ENCODE measurements at places on chromosomes 6 and 20. TPM values are rescaled to one million over a fixed set of nuclear protein-coding genes. Genes with fewer than 3 reads are reported as not detected.

BPIFA3 gene
- total RNA-seq = not detected

VWA7 gene
- 4.6 TPM for total RNA-seq

ID4 gene
- 66.5 TPM for total RNA-seq

CYP21A2 gene
- total RNA-seq = 0.43 TPM

DNA sequence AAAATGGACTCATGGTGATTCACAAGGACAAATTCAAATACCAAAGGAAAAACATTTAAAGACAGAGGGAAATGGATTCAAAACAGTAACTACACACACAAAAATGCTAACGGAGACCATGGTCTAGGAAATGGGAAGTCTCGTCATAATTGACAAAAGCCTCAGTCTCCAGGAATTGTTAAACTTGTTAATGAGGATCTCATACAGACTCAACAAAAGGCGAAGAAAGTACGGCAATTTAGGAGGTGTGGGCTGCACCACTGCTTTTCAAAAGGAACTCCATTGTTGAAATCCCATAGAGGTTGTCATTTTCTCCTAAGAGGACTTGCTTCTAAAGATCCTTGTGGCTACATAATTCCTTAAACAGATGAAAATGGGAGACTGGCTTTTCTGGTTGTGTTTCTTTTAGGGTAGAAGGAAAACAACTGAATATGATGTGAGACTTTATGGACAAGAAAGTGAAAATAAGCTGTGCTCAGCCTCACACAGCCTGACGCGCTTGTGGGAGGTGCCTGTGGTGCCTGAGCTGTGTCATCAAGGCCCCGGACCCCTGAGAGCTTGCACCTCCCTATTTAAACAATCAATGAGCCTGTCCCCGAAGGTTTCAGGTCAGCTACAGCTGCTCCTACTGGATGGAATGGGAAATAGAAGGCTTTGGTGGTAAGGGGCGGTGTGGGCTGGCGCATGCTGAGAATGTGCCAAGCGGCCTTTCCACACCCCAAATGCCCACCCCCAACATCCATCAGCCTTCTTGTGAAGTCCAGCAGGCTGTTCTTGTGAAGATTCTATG is 2.5 kb upstream of the CLDN20 start:
- no peak for DNase-seq

- peak; percentile 78 for DNase-seq
Observed at GRCh38 chr6:151391471-151392413, at the start of gene ZBTB2. TSS of gene ZBTB2 (minus strand) at chr6:151391559. CDS start at chr6:151373637, 17,922 bp downstream.

- DNase-seq = no peak
Observed at GRCh38 chr6:63415286-63415685, 95.5 kb upstream of the LGSN start.

DNA sequence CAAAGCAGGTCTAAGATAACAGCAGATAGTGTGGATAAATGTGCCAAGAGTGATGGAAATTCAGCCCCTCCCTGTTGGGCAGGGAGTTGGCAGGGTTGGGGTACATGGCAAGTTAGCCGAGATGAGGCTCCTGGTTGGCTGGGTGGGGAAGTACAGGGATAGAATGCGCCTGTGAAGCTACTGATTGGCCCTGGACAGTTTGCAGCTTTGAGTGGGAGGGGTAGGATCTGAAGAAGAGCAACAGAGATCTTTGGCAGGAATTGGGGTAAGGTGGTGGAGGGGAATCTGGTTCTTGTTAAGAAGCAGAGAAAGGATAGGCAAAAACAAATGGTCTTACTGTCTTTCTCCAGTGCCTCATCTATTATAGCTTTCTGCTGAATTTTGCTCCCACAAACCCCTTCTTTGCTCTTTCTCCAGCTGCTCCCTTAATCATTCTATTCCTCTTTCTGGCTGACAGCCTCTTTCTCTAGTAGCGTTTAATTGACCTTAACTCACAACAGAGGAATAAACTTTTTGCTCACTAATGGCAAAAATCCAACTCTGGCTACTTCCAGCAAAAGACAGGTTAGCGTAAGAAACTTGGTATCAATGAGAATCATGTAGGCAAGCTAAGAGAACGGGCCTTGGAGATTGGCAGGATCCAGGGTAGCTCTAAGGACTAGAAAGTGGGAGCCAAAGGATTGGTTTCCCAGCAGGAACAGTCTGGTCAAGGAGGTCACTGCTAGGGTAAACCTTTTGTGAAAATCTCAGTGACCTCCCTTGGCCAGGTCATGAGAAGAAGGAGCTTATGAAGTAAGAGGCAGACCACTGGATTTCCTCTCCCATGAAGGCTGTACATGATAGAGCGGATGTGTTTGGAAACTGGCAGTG is 86.3 kb upstream of the CARMIL1 start:
- DNase-seq = peak; percentile 30

- DNase-seq = no peak
Observed at GRCh38 chr20:11170565-11170964, 496.8 kb upstream of the JAG1 start.

DNA sequence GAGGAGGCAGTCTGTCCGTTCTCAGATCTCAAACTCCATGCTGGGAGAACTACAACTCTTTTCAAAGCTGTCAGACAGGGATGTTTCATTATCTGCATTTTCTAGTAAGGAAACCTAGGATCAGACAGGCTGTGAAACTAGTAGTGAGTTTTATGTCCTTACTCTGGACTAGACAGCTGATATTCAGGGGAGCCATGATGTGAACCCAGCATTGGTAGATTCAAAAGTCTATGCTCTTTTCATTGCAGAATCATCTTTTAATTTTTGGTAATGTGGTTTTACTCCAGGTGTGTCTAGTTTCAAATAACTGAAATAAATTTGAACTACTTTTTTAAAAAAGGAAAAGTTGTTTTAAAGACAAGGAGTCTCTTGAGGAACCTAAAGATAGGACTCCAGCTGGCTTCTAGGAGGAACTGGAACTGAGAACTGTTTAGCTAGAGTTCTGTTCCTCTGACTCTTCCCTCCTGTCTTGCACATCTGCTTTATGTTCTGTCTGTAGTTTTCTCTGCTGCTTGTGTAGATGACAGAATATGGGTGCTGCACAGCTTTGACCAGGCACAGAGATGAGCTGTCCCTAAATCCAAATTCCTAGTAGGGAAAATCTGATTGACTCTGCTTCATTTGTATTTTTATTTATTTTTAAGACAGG is 27.8 kb upstream of the RNF144B start:
- DNase-seq = peak; percentile 4

Measured in lung (tissue), 17 donors.